ENCODE measurements at places on chromosomes 5 and 9.

GRCh38 chr5:52690236-52690768 is 97.4 kb upstream of the ITGA1 start:
- no peak for DNase-seq

DNA sequence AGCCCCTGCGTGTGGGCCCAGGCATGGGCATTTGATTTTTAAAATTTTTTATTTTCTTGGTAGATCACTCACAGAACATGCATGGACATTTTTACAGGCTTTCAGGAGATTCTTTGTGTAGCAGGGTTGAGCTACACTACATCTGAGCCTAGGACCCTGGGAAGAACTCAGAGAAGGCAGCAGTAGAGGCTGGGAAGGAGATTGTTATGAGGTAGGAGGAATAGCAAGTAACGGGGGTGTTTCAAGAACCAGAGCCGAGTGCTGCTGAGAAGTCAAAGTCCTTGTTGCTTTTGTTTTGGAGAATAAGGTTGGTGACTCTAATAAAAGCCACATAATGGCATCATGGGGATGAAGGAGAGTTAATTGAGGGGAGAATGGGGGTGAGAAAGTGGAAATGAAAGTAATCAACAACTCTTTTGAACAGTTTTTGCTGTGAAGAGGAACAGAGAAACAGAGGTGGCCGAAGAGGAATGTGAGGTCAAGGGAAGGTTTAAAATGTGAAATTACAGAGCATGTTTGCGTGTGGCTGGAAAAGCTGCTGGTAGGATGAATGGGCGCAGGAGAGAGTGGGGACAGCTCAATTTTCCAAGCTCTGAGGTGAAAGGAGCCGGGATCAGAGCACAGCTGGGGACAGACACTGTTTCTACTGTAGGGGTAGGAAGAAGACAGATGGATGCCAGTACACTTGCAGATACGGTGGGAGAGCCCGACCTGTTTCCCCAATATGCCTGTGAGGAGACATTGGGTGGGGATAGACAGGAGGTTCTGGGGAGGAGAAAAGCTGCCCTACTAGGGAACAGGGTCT is 4.7 kb upstream of the PDLIM7 start:
- DNase-seq = no peak

DNA sequence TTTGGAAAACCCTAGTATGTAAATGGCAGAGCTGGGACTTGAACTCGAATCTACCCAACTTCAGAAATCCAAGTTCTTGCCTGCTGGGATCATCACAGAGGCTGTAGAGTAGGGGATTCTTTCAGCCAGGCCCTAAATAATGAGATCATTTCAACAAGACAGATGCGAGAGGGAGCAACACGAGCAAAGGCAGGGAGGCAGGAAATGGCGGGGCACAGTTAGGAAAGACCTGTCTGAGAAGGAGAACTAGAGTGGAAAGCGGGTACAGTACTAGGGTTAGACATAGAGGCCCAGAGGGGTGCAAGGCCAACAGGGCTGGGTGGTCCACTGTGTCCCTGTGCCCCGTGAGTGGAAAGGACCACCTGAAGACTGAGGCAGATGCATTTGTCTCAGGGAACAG is 46.1 kb downstream of the MVB12B start:
- DNase-seq = no peak

DNA sequence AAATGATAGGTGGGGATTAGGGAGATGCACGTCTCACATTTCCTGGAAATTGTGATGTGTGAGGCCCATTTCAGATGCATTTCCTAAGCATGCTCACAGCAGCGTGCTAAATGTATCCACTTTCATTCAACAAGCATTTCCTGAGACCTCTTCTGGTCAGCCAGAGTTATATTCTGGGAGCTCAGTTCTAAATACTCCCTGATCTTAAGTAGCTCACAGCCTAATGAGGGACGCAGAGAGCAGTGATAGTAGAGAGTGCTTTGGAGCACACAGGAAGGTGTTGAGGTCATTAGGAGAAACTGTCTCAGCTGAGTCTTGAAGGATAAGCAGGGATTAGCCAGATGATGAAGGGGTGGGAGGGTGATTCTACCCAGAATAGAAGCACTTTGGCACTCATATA is 46.2 kb upstream of the FSD1L start:
- no peak for DNase-seq

DNA sequence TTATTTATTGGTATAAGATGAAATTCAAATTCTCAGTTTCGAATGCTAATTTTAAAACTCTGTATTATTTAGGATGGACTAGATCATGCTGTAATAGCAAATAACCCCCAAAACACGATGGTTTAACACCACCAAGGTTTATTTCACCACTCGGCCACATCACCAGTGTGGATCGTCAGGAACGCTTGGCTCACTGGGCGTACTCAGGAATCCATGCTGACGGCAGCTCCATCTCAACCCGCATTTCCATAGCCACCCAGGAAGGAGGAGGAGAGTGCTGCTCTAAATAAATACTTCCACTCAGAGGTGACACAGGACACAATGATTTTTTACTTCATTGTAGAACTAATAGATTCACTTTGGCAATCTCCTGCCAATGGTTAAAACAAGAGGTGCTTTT is 347.4 kb downstream of the SH3GL2 start:
- DNase-seq = no peak

Data from activated CD4-positive, alpha-beta T cell treated with anti-CD3 and anti-CD28 coated beads, Interleukin-2, amount 50 U/mL, for 1 hour (primary cell).